Thoracic aorta (tissue), 2 donors: ENCODE measurements at places on chromosomes 7 and 10. TPM values are rescaled to one million over a fixed set of nuclear protein-coding genes. Genes with fewer than 3 reads are reported as not detected.

DNA sequence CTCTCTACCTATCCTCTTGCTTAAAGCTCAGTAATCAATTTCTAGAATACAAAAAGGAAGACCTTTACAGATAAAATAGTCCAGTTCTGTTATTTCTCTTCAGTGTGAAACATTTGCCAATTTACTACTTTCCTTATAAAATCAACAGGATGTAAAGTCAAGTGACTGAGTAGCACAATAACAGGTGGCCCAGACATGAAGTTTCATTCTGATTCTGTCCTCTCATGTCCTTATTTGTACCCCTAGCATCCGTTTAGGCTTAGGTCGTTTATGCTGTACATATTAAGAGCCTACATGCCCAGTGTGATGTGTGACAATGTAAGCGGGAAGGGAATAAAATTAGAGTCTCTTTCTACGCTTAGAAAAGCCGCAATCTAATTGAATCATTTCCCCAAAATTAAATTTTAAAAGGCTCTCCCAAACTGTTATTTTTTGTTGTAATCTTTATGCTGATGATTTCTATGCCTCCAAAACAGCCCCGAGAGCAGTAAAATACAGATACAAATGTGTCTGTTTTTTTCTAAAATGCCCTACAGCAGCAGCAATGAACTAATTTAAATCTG, 29.1 kb downstream of the EPC1 start:
- no peak for DNase-seq

DNA sequence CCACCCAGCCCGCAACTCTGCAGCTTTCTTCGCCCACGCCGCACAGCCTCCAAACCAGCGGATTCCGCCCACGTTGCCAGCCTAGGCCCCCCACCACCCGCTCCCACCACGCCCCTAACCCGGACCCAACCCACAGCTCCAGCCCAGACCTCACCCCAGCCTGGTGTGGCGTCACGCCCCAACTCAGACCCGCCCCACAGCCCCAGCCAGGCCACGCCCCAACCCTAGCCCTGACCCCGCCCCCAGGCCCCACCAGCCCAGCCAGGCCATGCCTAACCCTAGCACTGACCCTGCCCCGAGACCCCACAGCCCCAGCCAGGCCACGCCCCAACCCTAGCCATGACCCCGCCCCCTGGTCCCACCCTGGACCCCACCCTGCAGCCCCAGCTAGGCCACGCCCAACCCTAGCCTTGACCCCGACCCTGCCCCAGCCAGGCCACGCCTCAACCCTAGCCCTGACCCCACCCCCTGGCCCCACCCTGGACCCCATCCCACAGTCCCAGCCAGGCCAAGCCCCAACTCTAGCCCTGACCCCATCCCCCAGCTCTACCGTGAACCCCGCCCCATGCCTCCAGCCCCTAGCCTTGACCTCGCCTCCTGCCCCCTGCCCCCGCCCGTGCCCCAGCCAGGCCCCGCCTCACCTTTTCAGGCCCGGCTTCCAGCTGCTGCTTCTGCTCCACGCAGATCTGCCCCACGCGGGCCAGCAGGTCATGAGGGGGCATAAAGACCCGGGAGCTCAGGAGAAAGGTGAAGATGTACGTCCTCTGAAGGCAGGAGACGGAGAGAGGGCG, 64.0 kb downstream of the RASGEF1A start:
- DNase-seq: no peak

The PRKG1 gene
- 145 TPM for total RNA-seq

GRCh38 chr7:55092186-55092974, 73.6 kb downstream of the EGFR start:
- DNase-seq: no peak

GRCh38 chr7:155189590-155189989, 108.1 kb upstream of the INSIG1 start:
- no peak for DNase-seq

DNA sequence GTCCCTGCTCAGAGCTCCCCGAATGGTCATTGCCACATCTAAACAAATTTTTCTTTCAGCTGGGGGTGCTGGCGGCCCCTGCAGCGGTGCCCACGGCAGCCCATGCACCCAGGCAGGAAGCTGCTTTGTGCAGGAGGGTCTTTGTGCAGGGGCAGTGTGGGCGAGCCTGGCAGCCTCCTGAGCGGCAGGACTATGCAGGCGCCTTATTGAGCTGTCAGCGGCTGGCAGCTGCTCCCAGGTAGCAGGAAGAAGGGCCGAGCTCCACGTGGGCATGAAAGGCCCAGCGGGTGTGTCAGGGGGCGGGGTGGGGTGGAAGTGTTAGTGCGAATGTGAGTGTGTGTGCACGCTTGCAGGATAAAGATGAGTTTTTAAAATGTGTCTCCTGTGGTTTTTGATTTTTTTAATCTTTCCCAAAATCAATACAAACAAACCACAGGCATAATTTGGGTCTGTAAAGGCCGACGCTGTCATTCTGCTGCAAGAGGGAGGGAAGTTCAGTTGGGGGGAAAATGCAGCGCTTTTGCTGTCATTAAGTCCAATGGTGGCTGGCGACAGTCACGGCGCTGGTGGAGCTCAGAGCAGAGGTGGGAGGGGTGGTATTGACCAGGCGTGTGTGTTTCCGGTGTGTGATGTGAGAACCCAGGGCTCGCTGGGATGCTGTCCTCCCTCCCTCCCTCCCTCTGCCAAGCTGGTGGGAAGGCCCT, 83.9 kb downstream of the LHPP start:
- DNase-seq: no peak

The SFTPA1 gene
- total RNA-seq: not detected

- DNase-seq: no peak
Measured at GRCh38 chr10:88538048-88538447, 45.1 kb downstream of the RNLS start.

DNA sequence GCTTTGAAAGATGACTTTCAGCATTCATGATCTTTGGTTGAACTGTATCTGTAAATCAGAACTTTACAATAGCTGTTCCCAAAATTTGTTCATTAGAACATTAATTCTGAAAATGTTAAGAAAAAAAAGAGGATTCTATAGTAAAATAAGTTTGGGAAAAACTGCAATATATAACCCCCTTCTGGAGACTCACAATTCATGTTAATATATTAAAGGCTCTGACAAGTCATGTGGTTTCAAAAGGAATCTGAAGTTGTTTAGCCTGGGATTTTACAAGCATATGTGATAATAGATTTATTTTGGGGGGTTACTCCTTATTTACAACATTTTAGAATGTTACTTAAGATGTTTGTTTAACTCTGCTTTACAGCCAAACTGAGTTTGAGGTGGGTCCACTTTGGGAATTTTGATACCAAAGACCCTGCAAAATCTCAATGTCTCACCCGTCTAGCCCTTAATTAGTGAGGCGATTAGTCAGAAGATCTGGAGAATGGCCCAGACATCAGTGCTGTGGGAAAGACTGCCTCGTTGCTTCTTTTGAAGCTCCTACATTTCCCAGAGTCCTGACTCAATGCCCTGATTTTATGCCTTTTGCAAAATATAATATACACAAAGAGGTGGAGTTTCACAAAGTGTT, 40.0 kb downstream of the CDK1 start:
- no peak for DNase-seq

- DNase-seq: no peak
Measured at GRCh38 chr10:47225928-47226645, 73.9 kb upstream of the GDF10 start.

DNA sequence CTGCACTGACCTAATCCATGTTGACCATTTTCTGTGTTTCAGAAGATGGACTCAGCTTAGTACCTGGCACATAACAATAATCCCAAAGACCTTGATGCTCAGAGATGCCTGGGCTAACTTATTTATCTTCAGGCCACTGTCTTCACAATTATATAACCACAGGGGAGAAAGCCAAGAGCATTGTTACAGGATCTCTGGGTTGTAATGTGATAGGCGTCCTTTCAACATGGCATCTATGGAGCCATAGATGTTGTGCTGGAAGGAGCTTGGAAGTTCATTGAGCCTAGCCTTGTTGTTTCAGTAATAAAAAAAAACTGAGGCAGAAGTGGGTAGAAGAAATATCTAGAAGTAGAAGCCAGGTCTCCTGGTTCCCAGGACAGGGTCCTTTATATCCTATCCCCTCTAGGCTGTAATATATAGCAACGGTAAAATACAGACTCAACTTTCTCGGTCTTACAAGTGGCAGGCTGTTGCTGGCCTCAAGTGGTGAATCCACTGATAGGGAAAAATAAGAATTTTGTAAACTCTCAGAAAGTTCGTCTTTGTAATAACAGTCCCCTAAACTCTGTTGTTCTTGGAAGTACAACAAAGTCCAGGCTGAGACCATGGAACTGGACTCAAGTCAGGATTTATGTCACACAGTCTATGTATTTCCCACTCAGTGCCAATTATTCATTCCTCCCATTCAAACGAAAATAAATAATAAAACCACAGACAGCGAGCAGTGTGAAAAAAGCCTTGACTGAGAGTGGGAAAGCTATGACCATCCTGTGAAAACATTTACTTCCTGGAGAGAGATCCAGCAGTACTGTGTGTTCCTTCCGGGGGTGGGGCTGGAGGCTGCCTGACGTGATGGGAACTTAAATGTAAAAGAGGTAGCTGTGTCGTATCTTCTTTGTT, 277.6 kb downstream of the REEP3 start:
- peak; percentile 51 for DNase-seq

- DNase-seq: no peak
Measured at GRCh38 chr10:119439922-119440321, 102.6 kb downstream of the RGS10 start.

DNA sequence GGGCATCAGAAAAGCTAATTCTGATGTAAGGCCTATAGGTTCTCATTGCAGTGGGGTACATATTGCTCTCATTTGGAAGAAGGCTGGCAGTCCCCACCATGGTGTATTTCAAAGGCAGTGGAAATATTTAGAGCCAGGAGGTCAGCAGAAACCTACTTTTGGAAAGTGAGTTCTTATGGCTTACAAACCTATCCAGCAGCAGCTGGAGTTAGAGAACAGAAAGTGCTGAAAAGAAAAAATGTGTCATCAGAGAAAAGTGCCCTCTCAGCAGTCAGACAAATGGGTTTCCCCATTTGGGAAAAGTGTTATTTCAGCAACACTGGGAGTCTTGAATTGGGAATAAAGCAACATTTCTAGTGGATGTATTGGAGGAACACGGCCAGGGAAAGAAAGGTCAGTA, 105.7 kb upstream of the IGFBP3 start:
- no peak for DNase-seq

The PSTK gene
- 0.95 TPM for total RNA-seq

The KLLN gene
- total RNA-seq: 0.14 TPM

The EBLN1 gene
- total RNA-seq: not detected

GRCh38 chr10:26334932-26335573, 103.1 kb upstream of the APBB1IP start:
- no peak for DNase-seq

DNA sequence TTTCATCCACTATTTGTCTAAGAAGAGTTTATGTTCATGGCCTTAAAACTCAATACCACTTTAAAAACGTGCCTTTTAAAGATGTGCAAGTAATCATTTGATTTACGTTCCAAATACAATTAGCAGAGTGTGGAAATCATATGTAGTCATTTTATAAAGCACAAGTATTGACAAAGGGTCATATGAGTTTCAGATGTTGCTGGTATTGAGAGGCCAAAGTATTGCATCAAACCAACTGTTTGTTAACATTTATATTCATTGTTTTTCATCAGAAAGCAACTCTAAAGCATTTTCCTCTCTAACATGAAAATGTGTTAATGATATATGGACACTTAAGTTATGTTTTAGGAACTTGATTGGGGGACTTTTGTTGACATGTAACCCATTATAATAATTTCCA, 11.5 kb upstream of the TSGA13 start:
- no peak for DNase-seq

DNA sequence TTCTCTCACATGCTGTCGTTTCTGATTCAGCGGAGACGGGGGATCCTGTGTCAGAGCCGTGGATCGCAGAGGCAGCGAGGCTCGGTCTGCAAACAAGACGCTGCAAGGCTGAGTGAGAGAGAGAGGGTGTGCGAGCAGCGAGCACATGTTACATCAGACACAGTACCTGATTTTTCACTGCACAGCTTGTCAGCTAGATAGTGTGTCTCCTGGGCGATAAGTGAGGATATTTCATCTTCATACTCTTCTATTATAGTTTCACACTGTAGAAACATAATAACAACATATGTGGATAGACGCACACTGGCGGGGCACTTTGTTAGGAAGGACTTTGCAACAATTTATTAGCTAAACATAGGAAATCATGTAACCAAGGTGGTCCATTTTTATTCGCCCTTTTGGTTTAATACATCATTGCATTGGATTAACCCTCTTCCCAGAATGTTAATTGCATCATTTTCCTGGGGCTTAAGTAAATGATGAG, 39.5 kb downstream of the CNPY1 start:
- DNase-seq: no peak

- DNase-seq: no peak
Measured at GRCh38 chr7:107631588-107632491, 28.8 kb upstream of the SLC26A4 start.

The CCDC71L gene
- 57.9 TPM for total RNA-seq

The UNCX gene
- total RNA-seq: not detected

The CELF2 gene
- total RNA-seq: 73.5 TPM

DNA sequence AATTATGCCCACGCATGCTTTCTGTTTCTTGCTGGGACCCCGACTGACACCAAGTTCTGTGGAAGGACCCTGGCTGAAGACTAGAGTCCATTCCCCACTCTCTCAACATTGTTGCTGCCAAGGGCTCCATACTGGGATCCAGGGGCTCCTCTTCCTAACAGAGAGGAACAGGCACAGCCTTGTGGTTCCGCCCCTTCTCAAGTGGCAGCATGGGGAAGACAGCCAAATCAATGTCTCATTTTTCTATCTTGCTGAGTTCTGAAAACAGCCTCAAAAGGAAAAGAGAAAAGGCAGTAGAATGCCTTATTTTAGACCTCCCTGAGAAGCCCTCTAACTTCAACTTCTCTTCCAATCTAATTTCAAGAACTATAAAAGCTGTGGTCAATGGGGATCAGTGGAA, 23.7 kb upstream of the LAMB1 start:
- no peak for DNase-seq

DNA sequence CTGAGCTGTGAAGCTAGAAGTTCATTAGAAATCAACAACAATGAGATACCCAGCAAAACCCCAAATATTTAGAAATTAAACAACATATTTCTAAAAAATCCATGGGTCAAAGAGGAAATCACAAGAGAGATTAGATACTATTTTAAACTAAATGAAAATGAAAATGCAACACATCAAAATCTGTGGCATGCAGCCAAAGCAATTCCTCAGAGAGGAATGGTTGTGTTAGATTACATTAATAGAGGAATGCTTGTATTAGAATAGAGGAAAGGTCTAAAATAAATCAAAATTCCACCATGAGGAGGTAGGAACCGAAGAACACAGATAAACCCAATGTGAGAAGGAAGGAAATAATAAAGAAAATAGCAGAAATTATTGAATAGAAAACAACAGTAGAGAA, 642.1 kb upstream of the GALNT17 start:
- DNase-seq: no peak

The C10orf67 gene
- total RNA-seq: not detected
